ENCODE measurements at places on chromosomes 2 and 18.
A peak's percentile ranks its signal among the peaks of the same experiment; 100 is the strongest.

DNA sequence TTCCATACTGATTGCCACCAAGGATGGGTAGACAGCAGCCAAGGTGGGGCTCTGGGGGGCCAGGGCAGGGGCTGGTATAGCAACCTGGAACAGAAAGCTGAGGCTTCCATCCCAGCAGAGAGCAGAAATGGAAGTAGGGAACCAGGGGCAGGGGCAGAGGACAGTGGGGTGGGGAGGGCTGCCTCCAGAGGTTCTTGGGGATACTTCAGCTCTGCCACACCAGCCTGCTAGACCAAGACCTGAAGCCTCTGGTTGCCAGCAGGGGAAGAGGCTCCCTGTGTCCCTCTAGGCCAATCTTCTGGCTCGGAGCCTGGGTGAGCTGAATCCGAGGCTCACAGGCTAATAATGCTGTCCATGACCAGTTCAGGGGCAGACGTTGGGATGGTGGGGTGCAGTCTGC, 329.0 kb downstream of the DYSF start:
- H3K4me3 ChIP-seq: no peak overlapping the region
- H3K27me3 ChIP-seq: peaks cover 38% of the 10 kb centered on the region
- DNase-seq: no peak
- H3K36me3 ChIP-seq: no peaks in the 10 kb centered on the region

- peaks cover 66% of the 10 kb centered on the region for H3K36me3 ChIP-seq
- H3K4me3 ChIP-seq: peak overlapping the region; percentile 100
- peak; percentile 63 for DNase-seq
- peaks cover 38% of the 10 kb centered on the region for H3K4me1 ChIP-seq
- peak overlapping the region; percentile 99 for H3K27ac ChIP-seq
- H3K27me3 ChIP-seq: no peaks in the 10 kb centered on the region
Observed at GRCh38 chr2:200812122-200813022, 662 bp downstream of the BZW1 start.

DNA sequence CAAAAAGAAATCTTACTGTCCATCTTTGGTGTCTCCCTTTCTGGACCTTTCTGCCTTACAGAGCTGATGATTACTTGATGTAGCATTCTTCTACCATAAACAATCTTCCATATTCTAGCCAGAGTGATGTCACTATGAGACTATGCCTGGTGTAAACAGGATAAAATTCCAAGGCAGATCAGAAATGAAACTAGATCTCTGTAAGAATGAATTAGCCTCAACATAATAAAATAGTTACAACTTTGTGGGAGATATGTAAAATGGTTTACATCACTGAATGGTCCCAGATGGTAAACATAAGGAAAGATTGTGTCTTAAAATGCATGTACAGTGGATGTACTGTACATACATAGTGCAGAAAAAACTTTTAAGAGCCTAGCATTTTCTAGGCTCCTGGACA, 112.3 kb upstream of the ZNF521 start:
- no peak overlapping the region for H3K4me3 ChIP-seq
- no peaks in the 10 kb centered on the region for H3K4me1 ChIP-seq
- H3K27ac ChIP-seq: no peak overlapping the region
- H3K36me3 ChIP-seq: no peaks in the 10 kb centered on the region
- DNase-seq: no peak

- H3K36me3 ChIP-seq: no peaks in the 10 kb centered on the region
- no peak overlapping the region for H3K27ac ChIP-seq
- DNase-seq: no peak
- no peak overlapping the region for H3K4me3 ChIP-seq
- H3K27me3 ChIP-seq: peaks cover 18% of the 10 kb centered on the region
Observed at GRCh38 chr2:233964581-233964980, 47.4 kb downstream of the TRPM8 start.

DNA sequence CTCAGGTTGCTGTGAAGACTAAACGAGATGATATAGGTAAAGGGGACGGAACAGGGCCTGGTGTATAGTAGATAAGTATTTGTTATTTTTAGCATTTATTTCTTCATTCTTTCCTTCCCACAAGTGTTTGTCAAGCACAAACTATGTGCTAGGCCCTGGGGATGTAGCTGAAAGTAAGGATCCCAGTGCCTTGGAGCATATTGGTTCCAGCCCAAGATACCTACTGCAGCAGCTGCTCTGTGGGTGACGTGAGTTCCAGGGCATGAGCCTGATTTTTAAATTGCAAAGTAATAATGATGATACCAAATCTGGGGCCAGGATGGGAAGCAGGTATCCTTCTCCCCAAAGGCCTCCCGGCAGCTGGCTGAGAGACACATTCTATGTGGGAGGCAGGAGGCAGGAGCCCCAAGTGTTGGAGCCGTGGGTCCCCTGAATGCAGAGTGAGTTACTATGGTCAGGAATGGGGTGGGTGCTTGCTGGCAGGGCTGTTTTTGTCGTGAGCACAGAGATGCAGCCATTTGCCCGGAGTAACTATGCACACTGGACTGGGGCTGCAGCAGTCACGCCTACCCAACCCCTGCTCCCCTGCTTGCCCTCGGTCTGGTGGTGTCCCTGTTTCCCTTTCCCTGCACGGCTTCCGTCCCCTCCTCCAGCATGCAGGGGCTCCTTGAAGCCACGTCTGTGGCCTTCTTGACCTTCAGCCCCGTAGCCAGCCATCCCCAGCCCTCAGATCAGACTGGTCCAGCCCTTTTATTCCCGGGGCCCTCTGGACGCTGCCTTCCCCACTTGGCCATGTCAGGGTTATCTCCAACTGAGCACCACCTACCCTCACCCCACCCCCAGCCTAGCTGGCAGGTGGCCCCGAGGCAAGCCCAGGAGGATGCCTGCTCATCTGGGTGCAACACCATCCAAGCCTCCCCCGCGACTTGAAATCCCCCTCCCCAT, 52.4 kb downstream of the INHBB start:
- peaks cover 38% of the 10 kb centered on the region for H3K27me3 ChIP-seq
- H3K36me3 ChIP-seq: no peaks in the 10 kb centered on the region
- no peak for DNase-seq
- no peaks in the 10 kb centered on the region for H3K4me1 ChIP-seq
- H3K27ac ChIP-seq: no peak overlapping the region

DNA sequence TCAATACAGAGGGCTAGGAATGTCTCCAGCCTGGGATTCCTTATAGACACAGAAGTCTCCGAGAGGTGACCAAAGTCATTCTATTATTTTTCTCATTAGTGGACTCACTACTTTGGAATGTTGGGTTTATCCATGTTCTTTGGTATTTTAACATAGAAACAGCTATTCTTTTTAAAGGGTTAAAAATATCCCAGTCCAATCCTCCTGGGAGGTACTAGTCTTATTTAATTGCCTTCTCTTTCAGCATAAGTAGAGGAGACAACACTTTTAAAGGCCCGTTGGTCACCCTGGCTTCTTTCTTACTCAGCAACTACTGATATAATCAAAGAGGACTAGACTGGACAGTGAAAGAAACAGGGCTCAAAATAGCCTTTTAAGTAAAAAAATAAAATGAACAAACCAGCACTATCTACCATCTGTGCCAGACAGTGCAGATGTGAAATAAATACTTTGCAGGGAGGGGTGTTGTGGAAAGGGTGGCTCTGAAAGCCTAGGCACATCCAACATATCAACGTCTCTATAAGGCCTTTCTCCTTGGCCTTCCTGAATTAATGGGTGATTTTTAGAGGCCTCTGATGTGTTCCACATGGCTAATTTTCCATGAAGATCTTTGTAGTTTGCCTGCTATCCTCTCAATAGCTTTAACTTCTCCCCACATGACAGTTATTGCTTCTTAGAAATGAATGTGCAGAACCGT, 334.4 kb upstream of the THUMPD2 start:
- no peak overlapping the region for H3K4me3 ChIP-seq
- DNase-seq: no peak
- H3K36me3 ChIP-seq: no peaks in the 10 kb centered on the region
- no peaks in the 10 kb centered on the region for H3K27me3 ChIP-seq

- H3K4me3 ChIP-seq: no peak overlapping the region
- no peaks in the 10 kb centered on the region for H3K4me1 ChIP-seq
- no peaks in the 10 kb centered on the region for H3K27me3 ChIP-seq
- no peak for DNase-seq
- H3K27ac ChIP-seq: no peak overlapping the region
- H3K36me3 ChIP-seq: no peaks in the 10 kb centered on the region
Observed at GRCh38 chr2:190827720-190828119, 52.9 kb upstream of the GLS start.

DNA sequence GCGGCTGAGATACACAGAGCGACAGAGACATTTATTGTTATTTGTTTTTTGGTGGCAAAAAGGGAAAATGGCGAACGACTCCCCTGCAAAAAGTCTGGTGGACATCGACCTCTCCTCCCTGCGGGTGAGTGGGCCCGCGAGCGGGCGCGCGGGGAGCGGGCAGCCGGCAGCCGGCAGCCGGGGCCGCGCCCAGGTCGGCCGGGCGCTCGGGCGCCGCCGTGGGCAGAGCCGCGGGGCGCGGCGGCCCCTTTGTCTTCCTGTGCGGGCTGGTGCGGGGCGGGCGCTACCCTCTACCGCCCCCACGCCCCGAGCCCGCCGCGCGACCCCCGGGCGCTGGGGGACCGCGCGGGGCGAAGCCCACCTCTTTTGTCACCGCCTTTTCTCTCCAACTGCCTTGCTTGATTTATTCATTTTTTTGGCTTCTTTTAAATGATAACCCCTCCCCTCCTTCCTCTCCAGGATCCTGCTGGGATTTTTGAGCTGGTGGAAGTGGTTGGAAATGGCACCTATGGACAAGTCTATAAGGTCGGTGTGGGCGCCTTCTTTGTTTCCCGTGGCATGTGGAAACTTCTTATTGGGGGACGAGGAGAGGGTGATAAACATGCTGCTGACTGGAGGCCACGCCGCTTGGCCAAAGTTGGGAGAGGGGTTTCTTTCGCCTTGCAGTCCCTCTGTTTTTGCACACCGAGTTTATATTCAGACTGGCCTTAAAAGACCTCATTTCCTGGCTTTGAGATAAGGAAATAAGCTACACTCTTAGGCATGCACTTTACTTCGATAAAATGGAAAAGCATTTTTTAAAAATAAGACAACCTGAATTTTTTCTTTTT, 722 bp downstream of the MAP4K4 start:
- H3K4me1 ChIP-seq: peaks cover 17% of the 10 kb centered on the region
- DNase-seq: no peak
- H3K27me3 ChIP-seq: no peaks in the 10 kb centered on the region
- H3K36me3 ChIP-seq: peaks cover 14% of the 10 kb centered on the region
- no peak overlapping the region for H3K27ac ChIP-seq
- no peak overlapping the region for H3K4me3 ChIP-seq

DNA sequence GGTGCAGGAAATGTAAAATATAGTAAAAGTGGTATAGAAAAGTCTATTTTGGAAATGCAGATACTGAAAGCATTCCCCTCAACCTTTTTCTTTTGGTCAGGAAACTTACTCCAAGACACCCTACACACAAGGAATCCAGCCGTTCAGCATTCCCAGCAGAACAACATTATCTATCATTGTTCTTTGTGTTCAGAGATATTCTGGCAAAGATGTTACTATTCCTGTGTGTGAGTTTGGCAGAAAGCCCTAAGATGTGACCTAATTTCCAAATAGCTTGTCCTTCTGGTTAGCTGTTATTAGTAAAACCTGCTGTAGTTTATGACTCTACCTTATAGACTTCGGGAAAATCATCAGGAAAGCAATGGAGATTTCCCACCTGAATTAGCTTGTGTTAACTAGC, 78.1 kb upstream of the PELI1 start:
- H3K27me3 ChIP-seq: no peaks in the 10 kb centered on the region
- no peak overlapping the region for H3K4me3 ChIP-seq
- H3K27ac ChIP-seq: no peak overlapping the region
- no peaks in the 10 kb centered on the region for H3K36me3 ChIP-seq

GRCh38 chr2:232444409-232445148, 11.4 kb upstream of the ALPI start:
- H3K27ac ChIP-seq: no peak overlapping the region
- H3K36me3 ChIP-seq: no peaks in the 10 kb centered on the region
- no peaks in the 10 kb centered on the region for H3K27me3 ChIP-seq
- peaks cover 14% of the 10 kb centered on the region for H3K4me1 ChIP-seq

GRCh38 chr2:120867290-120868241, 131.9 kb downstream of the GLI2 start:
- peaks cover 2% of the 10 kb centered on the region for H3K4me1 ChIP-seq
- no peaks in the 10 kb centered on the region for H3K36me3 ChIP-seq
- H3K4me3 ChIP-seq: no peak overlapping the region
- DNase-seq: no peak
- H3K27me3 ChIP-seq: peaks cover 64% of the 10 kb centered on the region

DNA sequence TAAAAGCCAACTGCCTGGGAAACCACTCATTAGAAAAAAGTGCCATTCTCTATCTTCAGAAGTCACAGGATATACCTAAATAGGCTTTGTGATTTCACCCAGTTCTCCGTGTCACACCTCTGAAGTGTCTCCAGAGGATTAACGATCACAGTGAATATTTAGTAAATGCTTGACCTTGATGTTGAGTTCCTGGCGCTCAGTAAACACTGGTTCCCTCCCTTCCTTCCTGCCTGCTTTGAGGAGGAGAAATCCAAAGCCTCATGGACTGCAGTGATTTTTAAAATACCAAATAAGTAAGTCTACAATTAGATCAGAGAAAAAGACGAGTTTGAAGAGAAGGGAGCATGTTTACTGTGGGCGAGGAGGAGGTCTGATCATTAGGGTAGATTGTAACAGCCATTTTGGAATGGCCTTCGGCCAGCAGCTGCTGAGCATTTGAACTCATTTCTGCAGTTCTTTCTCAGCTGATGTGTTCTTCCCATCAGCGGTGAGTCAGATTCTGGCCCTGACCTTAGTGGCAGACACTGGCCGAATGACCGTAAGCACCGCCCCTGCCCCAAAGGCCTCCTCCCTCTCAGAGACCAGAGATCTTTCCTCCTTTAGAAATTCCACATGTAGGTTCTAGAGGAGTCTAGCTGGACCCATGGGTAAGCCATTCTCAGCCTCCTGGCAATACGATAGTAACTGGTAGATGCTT, 62.1 kb upstream of the SLC16A14 start:
- H3K27ac ChIP-seq: no peak overlapping the region
- H3K27me3 ChIP-seq: peaks cover 14% of the 10 kb centered on the region
- no peak overlapping the region for H3K4me3 ChIP-seq
- no peak for DNase-seq
- H3K36me3 ChIP-seq: peaks cover 3% of the 10 kb centered on the region

DNA sequence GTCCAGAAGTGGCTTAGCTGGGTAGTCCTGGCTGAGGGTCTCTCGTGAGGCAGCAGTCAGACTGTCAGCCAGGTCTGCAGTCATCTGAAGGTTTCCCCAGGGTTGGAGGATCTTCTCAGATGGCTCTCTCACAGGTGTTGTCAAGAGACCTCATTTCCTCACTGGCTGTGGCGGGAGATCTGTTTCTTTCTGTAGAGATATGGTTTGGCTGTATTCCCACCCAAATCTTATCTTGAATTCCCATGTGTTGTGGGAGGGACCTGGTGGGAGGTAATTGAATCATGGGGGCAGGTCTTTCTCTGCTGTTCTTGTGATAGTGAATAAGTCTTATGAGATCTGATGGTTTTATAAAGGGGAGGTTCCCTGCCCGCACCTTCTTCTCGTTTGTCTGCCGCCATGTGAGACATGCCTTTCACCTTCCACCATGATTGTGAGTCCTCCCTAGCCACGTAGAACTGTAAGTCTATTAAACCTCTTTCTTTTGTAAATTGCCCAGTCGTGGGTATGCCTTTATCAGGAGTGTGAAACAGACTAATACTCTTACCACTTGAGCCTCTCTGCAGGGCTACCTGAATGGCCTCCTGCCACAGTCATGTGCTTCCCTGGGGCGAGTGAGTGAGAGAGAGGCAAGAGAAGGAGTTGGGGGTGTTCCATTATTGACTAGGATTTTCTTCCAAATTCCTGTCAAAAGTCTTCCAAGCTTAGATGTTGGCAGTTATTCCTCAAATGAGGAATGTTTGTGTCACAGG, 23.6 kb downstream of the MALT1 start:
- peaks cover 26% of the 10 kb centered on the region for H3K36me3 ChIP-seq
- H3K27ac ChIP-seq: peak overlapping the region; percentile 57
- no peaks in the 10 kb centered on the region for H3K27me3 ChIP-seq
- peaks cover 43% of the 10 kb centered on the region for H3K4me1 ChIP-seq
- DNase-seq: no peak

Data from effector memory CD8-positive, alpha-beta T cell (primary cell).